WTC11 (cell line): ENCODE measurements at places on chromosomes 2 and 18.
A peak's percentile ranks its signal among the peaks of the same experiment; 100 is the strongest.

DNA sequence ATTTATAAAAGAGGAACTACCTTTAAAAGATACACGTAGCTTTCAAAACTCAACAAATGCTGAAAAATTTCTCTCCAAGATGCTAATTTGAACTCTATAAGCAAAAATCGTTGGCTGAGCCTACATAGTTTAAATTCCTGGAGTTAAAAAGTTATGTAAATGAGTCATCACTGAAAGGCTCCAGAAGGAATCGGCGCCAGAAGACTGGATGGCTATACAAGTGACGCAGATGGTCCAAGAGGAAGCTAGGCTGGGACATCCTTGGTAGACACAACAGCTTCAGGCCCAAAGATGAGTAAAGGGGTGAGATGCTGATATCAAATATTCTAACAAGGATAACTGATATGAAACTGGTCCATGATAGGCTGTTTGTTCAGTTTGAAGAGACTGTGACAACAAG lies 22.8 kb upstream of the DNAH6 start:
- no peaks in the 10 kb centered on the region for H3K27me3 ChIP-seq
- no peaks in the 10 kb centered on the region for H3K4me1 ChIP-seq
- no peak overlapping the region for H3K4me3 ChIP-seq
- no peak for DNase-seq

DNA sequence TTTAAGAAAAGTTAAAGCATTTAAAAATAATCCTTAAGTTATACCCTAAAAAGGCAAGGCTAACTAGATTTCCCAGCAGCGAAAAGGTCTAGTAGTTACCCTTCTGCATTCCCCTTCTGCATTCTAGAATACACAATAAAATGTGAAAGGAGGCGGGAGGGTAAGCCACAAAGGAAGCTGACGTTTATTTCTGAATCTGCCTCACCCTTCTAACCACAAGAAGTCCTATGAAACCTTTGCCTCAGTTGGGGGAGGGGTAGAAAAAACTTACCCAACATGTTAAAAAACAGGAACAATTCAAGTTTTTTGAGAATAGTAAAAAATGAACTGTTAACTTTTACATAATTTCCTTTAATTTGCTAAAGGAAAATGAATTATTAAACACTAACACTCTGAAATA lies 11.3 kb downstream of the STK17B start:
- peaks cover 27% of the 10 kb centered on the region for H3K4me1 ChIP-seq
- no peak for DNase-seq
- H3K27ac ChIP-seq = no peak overlapping the region

DNA sequence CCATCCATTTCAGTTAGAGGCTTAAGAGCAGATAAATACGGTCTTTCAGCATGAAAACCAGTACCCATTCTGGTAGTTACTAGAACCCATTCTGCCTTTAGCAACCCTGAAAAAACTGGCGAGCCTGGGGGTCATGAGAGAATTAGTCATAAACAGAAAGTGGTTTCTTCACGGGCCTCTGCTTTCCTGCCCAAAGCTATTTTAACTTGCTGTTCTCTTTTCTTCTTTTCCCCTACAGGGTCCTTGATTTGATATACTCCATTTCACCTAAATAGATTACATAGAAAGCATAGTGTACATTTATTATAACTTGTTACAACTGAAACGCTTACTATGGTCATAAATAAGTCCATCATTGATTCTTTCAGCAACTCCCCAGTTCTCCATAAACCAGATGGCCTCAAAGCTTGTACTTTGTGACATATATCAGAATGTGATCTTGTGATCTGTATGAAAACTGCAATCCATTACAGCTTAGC lies 48.3 kb downstream of the WDFY1 start:
- no peak overlapping the region for H3K27ac ChIP-seq
- no peak for DNase-seq
- no peaks in the 10 kb centered on the region for H3K4me1 ChIP-seq
- peaks cover 65% of the 10 kb centered on the region for H3K36me3 ChIP-seq
- no peak overlapping the region for H3K4me3 ChIP-seq

DNA sequence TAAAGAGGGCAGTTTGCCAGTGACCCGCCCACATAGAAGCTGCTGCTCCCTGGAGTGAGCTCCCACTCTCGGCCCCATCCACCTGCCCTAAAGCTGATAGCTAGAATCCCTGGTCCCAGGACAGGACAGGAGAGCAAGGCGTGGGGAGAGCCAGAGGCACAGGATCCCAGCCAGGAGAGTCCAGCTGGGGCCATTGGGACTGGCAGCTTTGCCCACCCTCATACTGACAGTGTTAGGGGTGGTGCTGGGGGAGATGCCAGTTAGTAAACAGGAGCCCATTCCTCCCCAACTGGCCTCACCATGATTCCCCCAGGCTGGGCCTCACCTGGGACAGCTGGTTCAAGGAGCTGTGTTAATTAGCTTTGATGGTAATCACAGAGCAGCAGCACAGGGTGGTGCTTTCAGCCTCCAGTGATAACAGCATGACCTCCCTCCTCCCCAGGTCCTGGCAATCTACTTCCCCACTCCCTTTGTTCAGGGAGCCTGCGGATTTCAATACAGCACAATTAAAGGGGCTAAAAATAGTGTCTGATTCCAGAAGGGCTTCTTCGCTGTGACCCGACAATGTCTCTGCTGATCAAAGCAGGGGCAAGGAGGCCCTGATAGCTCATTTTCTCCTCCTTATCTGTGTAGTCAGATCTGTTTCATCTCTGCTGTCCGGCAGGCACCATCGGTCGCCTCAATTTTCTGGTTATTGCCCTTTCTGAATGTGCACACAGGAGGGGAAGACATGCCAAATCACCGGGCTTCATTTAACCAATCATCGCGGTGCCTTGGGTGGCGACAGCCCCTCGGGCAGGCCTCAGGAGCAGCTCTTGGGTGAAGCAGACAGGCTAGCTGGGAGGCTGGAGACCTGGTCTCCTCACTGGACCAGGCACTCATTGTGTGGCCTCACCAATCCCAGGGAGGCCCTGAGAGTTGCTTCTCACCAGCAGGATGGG lies 119.9 kb upstream of the TEX51 start:
- no peak overlapping the region for H3K27ac ChIP-seq
- H3K27me3 ChIP-seq = peaks cover 17% of the 10 kb centered on the region
- no peak overlapping the region for H3K4me3 ChIP-seq
- no peaks in the 10 kb centered on the region for H3K36me3 ChIP-seq

GRCh38 chr2:216081487-216082116 lies at the start of the genes PECR and TMEM169:
PECR (minus strand) TSS chr2:216081809; CDS start chr2:216081741, 68 bp downstream.
TMEM169 (plus strand) TSS chr2:216081919; CDS start chr2:216095964, 14,045 bp downstream.
- H3K27me3 ChIP-seq = no peaks in the 10 kb centered on the region
- no peaks in the 10 kb centered on the region for H3K36me3 ChIP-seq
- DNase-seq = peak; percentile 89
- H3K4me1 ChIP-seq = peaks cover 41% of the 10 kb centered on the region
- peak within 1 kb of the TSS; percentile 93 for H3K4me3 ChIP-seq

- H3K27me3 ChIP-seq = peaks cover 5% of the 10 kb centered on the region
- DNase-seq = no peak
- no peak overlapping the region for H3K27ac ChIP-seq
- H3K4me3 ChIP-seq = no peak overlapping the region
- peaks cover 8% of the 10 kb centered on the region for H3K36me3 ChIP-seq
- peaks cover 3% of the 10 kb centered on the region for H3K4me1 ChIP-seq
Measured at GRCh38 chr18:36323421-36323820, 25.9 kb downstream of the FHOD3 start.

- no peaks in the 10 kb centered on the region for H3K36me3 ChIP-seq
- DNase-seq = peak; percentile 13
- H3K4me1 ChIP-seq = peaks cover 20% of the 10 kb centered on the region
- H3K4me3 ChIP-seq = peak within 1 kb of the TSS; percentile 54
Measured at GRCh38 chr2:137964066-137964858, at the start of gene HNMT. HNMT (plus strand) TSS chr2:137964473; CDS start chr2:137964492, 19 bp downstream.

GRCh38 chr2:121836611-121837010 lies 81.2 kb downstream of the TSN start:
- no peaks in the 10 kb centered on the region for H3K4me1 ChIP-seq
- peaks cover 26% of the 10 kb centered on the region for H3K27me3 ChIP-seq
- no peak for DNase-seq
- H3K4me3 ChIP-seq = no peak overlapping the region
- peaks cover 14% of the 10 kb centered on the region for H3K36me3 ChIP-seq

DNA sequence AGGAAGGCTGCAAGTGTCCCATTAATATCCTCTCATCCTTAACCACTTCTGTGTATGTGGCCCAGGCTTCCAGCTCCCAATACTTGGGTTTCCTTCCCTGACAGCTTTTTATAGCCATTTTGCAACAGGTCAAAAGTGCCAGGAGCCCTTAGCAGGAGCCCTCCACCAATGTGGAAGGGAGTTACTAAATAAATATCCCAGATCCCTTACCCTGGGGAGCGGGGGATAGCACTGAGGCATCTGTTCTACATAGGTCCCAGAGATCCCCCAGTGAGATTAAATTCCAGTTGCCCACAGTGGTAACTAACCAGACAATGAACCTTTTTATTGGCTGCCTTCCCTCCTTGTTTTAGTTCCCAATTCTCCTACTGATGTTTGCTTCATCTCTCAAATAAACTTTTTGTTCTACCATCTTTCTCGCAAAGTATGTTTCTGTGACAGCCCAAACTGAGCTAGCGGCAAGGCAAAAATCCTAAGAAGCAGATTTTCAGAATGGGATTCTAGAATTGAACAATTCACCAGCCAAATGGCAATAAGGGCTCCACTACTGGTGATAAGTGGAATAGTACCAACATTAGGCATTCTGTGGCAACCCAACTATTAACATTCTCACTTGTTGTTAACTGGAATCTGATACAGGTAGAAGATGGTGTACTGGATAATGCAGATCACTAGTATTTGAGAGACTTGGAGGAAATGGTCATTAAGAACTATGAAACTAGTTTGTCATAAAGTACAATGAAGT lies 83.9 kb upstream of the MAPRE2 start:
- H3K4me3 ChIP-seq = no peak overlapping the region
- H3K4me1 ChIP-seq = no peaks in the 10 kb centered on the region; the same call in 1 of the 2 replicates
- H3K27me3 ChIP-seq = no peaks in the 10 kb centered on the region
- no peak overlapping the region for H3K27ac ChIP-seq

GRCh38 chr2:146312899-146313298 lies 1531.9 kb upstream of the ACVR2A start:
- H3K27me3 ChIP-seq = no peaks in the 10 kb centered on the region
- H3K4me1 ChIP-seq = peaks cover 20% of the 10 kb centered on the region
- no peak overlapping the region for H3K4me3 ChIP-seq
- H3K36me3 ChIP-seq = peaks cover 8% of the 10 kb centered on the region
- H3K27ac ChIP-seq = peak overlapping the region; percentile 70; the same call in 1 of the 2 replicates

- no peak overlapping the region for H3K4me3 ChIP-seq
- H3K27me3 ChIP-seq = no peaks in the 10 kb centered on the region
- peaks cover 23% of the 10 kb centered on the region for H3K36me3 ChIP-seq
- peak overlapping the region; percentile 60; the same call in 1 of the 2 replicates for H3K27ac ChIP-seq
- H3K4me1 ChIP-seq = peaks cover 11% of the 10 kb centered on the region
Measured at GRCh38 chr2:14358339-14358738, 274.2 kb upstream of the LRATD1 start.

GRCh38 chr2:199814817-199815211 lies 36.2 kb downstream of the FTCDNL1 start:
- no peak overlapping the region for H3K27ac ChIP-seq
- no peaks in the 10 kb centered on the region for H3K27me3 ChIP-seq
- no peaks in the 10 kb centered on the region for H3K36me3 ChIP-seq
- DNase-seq = no peak
- no peak overlapping the region for H3K4me3 ChIP-seq

DNA sequence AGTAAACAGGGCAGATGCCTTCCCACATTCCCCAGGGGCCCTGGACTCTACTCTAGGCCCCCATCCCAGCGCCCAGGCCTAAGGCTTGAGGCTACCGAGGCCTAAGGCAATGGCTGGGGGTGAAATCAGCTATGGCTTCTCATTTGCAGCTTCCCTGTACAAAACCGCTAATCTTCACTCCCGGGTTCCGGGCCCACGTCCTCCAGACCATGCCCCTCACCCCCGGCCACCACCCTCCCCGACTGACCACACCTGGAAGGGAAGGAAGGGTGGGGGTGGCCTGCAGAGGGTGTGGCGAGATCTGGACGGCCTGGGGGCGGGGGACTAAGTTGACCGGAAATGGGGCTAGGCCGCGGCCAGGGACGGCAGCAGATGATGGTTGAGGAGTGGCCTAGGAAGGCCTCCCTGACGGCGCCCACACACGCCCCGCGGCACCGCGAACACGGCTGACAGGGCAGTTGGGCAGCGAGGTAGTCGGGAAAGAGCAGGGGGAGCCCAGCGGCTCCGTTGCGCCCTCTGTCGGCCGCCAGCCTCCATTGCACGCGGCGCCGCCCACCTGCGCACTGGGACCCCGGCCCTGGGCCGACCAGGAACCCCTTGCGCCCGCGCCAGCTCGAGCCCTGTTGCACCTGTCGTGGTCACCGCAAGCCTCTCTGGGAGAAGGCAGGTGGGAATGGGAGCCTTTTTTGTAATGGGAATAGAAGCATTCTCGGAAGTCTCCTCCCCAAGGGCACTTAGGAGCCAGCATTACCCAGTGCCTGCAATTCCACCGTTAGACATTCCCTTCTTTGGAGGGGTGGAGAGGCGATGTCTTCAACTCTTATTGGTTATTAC lies 117.1 kb upstream of the STPG4 start:
- H3K36me3 ChIP-seq = no peaks in the 10 kb centered on the region
- H3K27ac ChIP-seq = no peak overlapping the region
- peak overlapping the region; percentile 68 for H3K4me3 ChIP-seq
- DNase-seq = peak; percentile 85
- H3K4me1 ChIP-seq = peaks cover 51% of the 10 kb centered on the region

DNA sequence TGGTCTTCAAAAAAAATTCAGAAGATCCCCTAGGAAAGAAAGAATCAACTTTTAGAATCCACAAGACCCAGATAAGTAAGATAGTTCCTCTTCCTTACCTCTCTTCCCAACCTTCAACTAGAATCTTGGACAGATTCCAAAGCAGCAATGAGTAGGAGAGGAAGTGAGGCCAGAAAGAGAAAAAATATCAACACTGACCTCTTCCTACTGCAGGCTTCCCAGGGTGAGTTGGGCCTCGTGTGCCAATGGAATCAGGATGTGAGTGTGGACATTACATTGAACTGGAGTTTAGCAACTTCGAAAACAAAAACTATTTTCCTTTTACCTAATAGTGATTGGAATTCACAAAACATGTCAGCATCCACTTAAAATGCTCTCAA lies 102.5 kb upstream of the PIEZO2 start:
- no peaks in the 10 kb centered on the region; the same call in 1 of the 2 replicates for H3K4me1 ChIP-seq
- no peak overlapping the region for H3K4me3 ChIP-seq
- H3K36me3 ChIP-seq = no peaks in the 10 kb centered on the region
- H3K27me3 ChIP-seq = no peaks in the 10 kb centered on the region

DNA sequence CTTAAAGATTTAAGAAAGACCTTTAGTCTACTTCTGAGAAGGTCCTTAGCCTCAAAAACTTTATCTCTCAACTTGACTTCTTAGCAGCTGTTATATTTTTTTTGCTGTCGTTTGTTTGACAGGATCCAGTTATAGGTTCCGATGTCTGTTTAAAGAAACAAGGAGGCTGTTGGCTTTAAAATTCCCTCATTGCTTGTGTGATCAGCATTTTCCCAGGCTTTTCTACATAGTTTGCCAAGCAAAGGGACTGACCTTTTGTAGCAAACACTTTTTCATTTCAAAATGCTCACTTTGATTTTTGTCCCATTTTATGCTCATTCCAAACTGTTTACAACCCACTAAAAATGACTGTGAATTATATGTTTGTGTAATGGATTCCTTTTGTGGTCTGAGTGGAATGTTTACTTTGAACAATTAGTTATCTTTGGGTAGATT lies 394.9 kb downstream of the ARHGAP15 start:
- H3K36me3 ChIP-seq = no peaks in the 10 kb centered on the region
- no peak for DNase-seq
- no peak overlapping the region for H3K4me3 ChIP-seq
- peaks cover 15% of the 10 kb centered on the region for H3K4me1 ChIP-seq

GRCh38 chr18:24397694-24398368 lies at the start of gene OSBPL1A:
OSBPL1A (minus strand) TSS chr18:24397824; CDS start chr18:24377533, 20,291 bp downstream.
- H3K36me3 ChIP-seq = peaks cover 2% of the 10 kb centered on the region
- peak; percentile 98 for DNase-seq
- H3K27ac ChIP-seq = peak within 1 kb of the TSS; percentile 94
- H3K4me1 ChIP-seq = peaks cover 59% of the 10 kb centered on the region
- no peaks in the 10 kb centered on the region for H3K27me3 ChIP-seq
